Stimulated activated CD4-positive, alpha-beta T cell treated with anti-CD3 and anti-CD28 coated beads, Interleukin-1b, Interleukin-23, amount 100 ng/mL, for 24 hours (primary cell): ENCODE measurements at places on chromosomes 11 and 22.

GRCh38 chr22:27886843-27887151 lies 32.3 kb downstream of the PITPNB start:
- DNase-seq, result no peak

DNA sequence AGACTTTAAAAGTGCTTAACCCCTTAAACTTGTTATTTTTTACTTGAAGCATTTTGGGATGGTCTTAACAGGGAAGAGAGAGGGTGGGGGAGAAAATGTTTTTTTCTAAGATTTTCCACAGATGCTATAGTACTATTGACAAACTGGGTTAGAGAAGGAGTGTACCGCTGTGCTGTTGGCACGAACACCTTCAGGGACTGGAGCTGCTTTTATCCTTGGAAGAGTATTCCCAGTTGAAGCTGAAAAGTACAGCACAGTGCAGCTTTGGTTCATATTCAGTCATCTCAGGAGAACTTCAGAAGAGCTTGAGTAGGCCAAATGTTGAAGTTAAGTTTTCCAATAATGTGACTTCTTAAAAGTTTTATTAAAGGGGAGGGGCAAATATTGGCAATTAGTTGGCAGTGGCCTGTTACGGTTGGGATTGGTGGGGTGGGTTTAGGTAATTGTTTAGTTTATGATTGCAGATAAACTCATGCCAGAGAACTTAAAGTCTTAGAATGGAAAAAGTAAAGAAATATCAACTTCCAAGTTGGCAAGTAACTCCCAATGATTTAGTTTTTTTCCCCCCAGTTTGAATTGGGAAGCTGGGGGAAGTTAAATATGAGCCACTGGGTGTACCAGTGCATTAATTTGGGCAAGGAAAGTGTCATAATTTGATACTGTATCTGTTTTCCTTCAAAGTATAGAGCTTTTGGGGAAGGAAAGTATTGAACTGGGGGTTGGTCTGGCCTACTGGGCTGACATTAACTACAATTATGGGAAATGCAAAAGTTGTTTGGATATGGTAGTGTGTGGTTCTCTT lies 2.8 kb downstream of the MALAT1 start:
- no peak for DNase-seq

- DNase-seq, result no peak
Observed at GRCh38 chr11:105220121-105220520, 80.6 kb upstream of the CARD18 start.

DNA sequence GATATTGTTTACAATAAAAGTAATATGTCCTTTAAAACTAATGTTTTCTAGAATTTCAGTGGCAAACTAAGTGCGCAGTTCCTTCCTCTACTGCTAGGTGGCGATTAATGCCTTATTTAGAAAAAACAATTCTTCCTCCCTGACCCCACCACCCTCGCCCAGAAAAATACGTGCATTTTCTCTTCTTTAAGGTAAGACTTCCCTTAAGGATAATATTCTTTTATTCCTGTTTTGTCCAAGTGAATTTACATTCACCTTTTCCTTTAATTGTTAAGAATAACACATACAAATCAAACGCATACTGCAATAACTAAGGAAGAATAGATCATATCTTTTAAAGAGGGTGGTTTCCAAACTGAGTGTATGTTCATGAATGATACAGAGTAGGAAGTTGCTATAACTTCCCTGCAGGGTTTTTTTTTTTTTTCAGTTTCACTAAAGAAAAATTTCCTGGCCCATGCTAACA lies 17.0 kb upstream of the PSMA1 start:
- DNase-seq, result no peak

DNA sequence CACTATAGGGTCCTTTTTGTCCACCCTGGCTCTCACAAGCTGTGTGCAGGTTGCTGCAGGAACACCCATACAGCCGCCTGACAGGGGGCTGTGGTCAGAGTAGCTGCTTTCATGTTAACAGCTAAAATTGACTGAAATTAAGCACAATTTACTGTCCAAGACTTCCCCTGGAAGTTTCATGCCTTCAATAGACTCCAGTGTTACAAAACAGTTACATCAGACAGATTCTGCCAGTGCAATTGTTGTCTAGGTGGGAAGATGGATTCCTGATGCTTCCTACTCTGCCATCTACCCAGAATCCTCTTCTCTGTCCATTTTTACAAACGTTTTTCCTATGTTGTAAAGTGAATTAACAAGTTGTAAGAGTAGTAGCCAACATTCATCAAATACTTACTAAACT lies 5.3 kb upstream of the TSKU start:
- DNase-seq, result no peak

- DNase-seq, result no peak
Observed at GRCh38 chr11:127804747-127805400, 782.5 kb downstream of the ETS1 start.

DNA sequence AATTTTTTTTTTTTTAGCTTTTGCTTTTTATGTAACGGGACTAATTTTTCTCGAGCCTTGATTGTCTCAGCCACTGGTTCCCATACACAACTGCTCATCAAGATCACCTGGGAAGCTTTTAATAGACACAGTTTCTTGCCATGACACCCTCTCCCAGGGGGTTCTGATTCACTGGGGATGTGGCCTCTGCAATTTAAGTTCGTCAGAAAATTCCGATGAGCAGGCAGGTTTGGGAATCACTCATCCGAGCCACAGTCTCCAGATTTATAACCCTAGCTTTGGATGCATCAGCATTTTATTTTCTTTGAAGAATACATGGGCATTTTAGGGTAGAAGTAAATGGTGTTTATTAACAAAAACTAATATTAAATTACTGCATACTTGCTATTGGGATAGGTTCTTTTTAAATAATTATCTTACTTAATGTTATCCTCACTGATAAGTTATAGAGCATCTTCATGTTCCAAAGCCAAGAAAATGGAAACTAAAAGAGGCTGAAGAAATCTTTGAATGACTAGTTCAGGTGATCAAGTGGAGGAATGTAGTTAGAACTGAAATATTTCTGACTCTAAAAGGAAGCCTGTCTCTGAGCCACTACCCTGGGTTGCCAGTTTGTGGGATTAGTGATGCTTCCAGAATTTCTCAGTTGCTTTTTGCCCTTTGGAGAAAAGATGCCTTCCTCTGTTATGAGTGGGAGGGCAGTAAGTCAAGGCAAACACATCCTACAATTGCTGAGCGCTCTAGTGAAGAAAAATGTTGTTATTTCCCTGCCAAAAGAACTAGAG lies 319.0 kb downstream of the DDX10 start:
- DNase-seq, result no peak

DNA sequence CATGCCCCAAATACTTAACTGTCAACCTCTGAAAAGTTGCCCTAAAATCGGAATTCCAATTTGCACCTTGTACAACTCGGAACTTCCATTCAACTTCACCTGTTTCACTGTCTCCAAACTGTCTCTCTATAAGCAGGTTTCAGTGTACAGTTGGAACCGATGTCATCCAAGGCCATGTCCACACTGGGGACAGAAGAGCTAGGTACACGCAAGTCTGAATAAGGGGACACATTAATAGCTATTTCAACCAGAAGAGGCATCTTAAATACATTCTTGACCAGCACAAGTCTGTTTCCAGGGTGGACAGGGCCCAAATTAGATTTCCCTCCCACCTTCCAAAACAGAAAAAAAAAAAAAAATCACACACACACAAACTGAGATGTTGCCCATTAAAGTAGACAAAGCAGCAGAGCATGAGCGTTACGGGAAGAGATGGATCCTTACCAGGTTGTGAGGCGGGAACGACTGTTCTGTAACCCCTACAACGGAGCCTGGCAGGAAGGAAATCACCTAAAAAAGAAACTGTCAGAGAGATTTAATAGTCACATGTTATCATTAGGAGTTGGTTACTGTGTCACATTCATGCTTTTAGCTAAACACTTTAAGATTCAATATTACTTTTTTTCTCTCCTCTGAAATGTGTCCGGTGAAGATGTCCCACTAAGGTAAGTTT lies 1.7 kb downstream of the CREBZF start:
- no peak for DNase-seq

- DNase-seq, result no peak
Observed at GRCh38 chr22:47354668-47355387, 592.4 kb downstream of the TBC1D22A start.

GRCh38 chr11:14980854-14981253 lies 8.7 kb upstream of the CALCA start:
- DNase-seq, result no peak

DNA sequence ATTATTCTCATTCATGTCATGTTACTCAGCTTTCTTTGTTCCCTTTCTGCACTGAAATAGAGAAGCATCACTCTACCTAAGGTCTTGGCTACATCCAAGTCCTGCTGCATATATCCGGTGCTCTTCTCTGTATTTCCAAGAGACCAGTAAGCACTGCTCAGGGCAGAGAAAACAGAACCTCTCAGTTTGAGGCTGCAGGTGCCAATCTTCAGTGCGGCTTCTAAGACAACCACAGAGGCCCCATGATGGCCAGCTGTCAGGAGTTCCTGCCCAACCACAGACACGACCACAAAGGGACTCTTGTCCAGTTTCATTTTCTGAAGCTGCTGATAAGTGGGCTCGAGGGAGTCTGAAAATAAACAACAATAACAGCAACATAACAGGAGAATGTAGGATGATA lies 378.4 kb upstream of the PITPNB start:
- DNase-seq, result no peak

- no peak for DNase-seq
Observed at GRCh38 chr11:28756977-28757376, 648.8 kb downstream of the METTL15 start.

DNA sequence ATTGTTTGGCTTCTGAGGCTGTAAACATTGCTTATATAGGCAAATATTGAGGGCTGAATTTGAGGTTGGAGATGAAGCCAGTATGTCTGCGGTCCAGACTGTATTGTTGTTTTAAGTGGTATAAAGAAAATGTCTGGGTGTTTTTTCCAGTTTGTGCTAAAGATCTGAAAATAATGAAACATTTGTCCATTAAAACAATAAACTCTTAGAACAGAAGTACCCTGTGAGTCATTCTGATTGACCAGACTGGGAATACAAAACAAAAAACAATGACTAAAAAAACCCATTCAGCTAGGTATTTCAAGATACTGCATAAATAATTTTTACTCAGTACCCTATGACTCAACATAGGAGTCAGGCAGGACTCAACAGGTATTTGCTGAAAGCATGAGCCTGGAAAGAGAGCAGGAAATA lies 20.4 kb downstream of the ALKBH8 start:
- DNase-seq, result no peak

- DNase-seq, result no peak
Observed at GRCh38 chr22:35913925-35914324, 114.7 kb downstream of the RBFOX2 start.

- no peak for DNase-seq
Observed at GRCh38 chr11:28760676-28761390, 652.6 kb downstream of the METTL15 start.

GRCh38 chr22:20552443-20553401 lies 45.3 kb downstream of the MED15 start:
- no peak for DNase-seq

DNA sequence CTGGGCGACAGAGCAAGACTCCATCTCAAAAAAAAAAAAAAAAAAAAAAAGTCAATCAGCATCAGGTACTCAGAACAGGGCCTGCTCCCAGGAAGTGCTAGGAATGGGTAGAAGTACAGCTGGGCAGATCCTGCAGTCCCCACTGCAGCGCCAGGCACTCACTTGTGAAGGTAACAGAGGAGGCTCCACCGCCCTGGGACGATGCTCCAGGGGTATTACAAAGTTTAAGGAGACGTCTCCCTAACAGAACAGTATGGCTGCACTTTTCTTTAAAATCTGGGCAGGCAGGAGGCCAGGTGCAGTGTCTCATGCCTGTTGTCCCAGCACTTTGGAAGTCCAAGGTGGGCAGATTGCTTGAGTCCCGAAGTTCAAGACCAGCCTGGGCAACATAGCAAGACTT lies 1449.0 kb downstream of the BRD1 start:
- DNase-seq, result no peak

GRCh38 chr11:128784059-128784804 lies 82.9 kb downstream of the KCNJ1 start:
- DNase-seq, result no peak

GRCh38 chr22:37747080-37747714 lies 50.3 kb downstream of the TRIOBP start:
- no peak for DNase-seq

DNA sequence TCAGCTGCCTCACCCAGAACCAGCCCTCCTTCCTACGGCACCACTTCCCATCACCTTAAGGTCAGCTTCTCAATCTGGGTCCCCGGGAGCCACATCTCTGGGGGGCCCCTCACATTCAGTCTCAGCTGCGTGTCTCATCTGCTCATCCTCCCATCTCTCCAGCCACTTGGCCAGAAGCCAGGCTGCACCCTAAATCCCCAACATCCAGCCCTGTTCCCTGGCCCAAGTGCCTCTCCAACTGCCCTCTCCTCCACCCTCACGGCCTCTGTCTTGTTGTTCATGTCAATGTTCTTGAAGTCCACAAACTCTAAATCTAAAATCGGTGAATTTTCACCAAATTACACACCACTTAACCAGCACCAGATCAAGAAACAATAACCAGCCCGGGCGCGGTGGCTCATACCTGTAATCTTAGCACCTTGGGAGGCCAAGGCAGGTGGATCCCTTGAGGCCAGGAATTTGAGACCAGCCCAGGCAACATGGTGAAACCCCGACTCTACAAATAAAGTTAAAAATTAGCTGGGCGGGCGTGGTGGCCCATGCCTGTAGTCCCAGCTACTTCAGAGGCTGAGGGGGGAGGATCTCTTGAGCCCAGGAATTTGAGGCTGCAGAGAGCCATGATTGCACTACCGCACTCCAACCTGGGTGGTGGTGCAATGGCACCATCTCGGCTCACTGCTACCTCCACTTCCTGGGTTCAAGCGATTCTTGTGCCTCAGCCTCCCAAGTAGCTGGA lies 33.7 kb downstream of the A4GALT start:
- DNase-seq, result no peak

DNA sequence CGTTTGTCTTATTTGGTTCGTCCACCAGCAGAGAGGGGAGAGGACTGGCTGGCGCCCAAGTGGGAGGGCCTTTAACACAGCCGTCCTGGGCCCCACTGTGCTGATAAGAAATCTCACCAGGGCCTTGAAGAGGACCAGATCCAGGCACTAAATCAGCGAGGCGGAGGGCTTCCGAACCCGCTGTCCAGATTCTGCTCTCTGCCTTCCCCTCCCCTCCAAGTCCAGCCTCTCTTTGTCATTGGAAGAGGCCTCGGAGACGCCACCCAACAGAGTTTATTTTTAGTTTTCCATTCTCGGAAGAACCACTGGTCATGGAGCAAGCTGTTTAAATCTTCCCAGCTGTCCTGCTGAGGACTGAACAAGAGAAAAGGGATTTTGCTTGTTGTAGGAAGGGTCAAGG lies 9.3 kb upstream of the FXYD6 start:
- DNase-seq, result no peak
